DMS53 (cell line): ENCODE measurements at places on chromosomes 1 and 21.

- DNase-seq: no peak
Observed at GRCh38 chr1:7898962-7899361, 41.7 kb downstream of the TNFRSF9 start.

DNA sequence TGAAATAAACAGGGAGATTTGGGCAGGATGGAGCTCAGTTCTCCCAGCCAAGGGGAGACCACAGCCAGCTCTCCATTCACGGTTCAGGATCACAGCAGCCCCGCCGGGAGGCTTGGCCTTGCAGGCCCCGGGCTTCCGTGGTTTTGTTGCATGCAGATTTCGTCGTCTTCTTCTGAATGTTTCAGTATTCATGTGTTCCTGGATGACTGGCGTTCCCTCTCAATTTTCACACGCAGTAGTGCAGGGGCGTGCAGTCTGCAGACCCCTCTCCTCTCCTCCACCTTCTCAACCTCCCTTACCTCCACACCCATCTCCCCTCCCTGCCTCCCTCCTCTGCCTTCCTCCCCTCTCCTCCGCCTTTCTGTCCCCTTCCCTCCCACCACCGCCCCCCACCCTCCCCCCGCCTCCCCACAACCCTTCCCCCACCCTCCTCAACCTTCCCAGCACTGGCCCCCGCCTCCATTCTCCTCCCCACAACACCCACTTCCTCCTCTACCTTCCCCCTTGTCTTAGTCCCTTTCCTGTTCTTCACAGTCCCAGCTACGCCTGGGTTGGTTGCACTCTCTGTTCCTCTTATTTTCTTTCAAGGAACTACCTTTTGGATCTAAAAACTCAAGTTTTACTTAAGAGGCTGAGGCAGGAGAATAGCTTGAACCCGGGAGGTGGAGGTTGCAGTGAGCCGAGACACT is 8.4 kb upstream of the SLC19A1 start:
- no peak for DNase-seq

GRCh38 chr1:55053265-55053954 is 14.1 kb downstream of the PCSK9 start:
- DNase-seq: no peak

DNA sequence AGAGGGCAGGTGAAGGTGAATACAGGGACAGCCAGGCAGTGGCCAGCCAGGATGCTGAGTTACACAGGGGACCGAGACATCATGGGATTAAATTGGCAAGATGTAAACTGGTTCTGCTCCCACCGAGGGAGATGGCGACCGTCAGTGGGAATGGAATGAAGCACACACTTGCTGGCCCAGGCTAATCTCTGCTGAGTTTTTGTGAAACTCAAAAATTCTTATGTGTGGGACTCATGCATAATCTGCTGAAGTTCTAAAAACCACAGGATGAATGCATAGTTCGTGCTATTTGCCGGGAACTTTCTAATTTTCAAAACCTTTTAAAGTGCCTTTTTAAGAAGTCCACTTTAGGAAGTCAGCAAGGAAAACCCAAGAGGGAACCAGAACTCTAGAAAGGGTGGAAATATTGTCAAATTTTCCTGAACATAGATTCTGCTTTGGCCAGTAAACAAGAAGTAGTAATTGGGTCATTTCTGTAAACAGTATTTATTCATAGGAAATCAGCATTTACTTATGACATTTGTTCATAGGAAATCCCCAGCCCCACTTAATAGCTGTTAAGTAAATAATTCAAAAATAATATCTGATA is 85.4 kb upstream of the ROR1 start:
- no peak for DNase-seq

DNA sequence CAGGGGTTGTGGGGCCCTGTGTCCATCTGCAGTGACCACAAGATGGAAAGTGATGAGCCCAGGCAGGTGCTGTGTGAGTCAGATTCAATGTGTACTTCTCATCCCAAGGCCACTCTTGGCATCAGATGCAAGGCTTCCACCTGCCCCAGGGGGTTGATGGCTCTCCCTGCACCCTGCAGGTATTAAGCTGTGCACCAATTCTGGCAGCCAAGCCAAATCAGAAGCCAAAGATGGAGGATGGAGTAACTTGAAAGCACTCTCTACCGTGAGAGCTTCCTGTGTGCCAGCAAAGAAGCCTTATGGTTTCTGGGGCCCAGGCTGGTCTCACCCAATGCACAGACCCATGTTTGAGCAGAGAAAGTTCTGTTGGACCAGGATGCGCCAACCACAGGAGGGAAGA is 44.3 kb upstream of the TENT5C start:
- peak; percentile 12 for DNase-seq

GRCh38 chr1:94801919-94802546 is 18.1 kb upstream of the SLC44A3 start:
- DNase-seq: peak; percentile 74

GRCh38 chr1:37473431-37474045 is 842 bp upstream of the ZC3H12A start:
- DNase-seq: peak; percentile 64

DNA sequence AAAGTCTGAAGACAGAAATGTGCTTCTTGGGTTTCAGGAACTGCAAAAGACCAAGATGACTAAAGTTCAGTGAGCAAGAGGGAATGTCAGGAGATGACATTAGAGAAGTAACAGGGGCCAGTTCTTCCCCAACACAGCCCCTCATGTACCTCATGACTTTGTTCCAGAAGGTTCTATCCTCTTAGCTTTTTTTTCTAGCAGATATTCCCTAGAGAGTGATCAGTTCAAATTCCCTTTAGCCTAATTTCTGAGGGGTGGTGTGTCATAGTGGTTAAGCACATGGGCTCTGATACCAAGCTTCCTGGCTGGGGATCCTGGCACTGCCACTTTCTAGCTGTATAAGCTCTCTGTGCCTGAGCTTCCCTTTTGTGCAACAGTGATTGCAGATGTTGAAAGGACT is 108.0 kb downstream of the LBR start:
- no peak for DNase-seq

DNA sequence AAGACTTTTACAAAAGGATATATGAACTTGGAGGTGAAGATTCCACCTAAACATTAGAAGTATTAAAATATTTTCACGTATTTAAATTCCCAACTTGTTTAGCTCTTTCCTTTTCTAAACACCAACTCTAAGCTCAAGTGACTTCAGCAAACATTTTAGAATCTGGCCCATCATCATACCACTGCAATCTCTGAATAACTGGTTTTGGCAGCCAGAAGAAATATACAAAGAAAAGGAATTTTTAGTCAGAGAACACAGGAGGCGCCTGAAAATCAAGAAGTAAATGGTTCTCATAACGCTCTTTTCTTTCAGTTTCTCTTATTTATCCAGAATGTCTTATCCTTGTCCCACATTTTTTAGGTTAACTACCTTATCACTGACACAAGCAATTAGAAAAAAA is 10.4 kb downstream of the TAF1A start:
- DNase-seq: no peak

DNA sequence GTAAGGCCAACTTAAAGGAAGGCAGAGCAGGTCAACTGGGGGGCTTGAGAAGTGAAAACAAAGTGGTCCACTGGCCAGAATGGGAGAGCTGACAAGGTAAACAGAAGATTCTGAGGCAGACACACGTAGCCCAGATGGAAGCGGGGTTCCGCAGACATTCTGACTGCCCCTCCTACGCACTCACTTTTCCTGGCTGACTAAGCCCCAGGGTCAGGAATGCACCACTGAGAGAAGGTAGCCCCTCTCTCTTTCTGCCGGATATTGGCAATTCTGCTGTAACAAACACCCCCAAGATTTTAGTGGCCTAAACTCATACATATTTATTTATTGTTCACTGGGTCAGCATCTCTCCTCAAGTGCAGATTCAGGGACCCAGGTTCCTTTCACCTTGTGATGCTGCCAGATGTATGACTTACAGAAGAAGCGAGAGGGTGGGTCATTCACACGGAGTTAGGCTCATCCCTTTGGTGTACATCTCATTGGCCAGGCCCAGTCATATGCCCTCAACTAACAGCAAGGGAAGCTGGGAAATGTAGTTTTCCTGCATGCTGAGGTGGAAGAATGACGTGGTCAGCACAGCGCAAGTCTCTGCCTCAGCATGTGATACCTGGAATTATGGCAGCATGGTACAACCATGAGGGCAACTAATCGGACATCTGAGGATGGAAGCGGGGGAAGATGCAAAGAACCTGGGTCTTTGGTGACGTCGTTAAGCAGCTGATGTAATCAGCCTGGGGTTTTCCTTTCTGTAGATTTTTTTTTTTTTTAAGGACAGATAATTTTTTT is 43.4 kb upstream of the MRPS6 start:
- peak; percentile 79 for DNase-seq

DNA sequence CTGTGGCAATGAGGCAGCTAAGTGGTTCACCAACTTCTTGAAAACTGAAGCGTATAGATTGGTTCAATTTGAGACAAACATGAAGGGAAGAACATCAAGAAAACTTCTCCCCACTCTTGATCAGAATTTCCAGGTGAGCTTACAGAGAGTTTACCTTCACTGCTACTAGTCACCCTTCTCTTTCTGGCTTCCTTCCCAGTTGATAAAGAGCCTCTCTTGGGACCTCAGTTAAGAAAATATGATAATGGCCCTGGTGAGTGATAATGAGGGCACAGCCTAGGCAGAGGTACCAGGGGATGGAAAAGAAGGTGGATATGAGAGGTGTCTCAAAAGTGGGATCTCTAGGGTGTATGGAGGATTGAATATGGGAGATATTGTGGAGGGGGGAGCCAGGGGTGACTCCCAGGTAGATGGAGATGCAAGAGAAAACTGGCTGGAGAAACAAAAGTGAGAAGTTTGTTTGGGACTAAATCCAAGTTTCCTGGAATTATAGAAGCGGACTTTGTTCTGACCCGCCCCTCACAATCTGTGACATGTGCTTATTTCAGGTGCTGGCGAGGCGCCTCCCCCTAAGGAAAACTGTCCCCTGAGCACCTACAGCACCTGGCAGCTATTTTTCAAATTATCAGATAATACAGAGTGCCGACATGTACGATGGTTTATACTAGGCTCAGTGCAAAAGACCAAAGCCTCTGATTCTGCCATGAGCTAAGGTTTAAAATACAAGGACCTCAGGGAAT is 13.7 kb downstream of the MTARC2 start:
- DNase-seq: no peak

DNA sequence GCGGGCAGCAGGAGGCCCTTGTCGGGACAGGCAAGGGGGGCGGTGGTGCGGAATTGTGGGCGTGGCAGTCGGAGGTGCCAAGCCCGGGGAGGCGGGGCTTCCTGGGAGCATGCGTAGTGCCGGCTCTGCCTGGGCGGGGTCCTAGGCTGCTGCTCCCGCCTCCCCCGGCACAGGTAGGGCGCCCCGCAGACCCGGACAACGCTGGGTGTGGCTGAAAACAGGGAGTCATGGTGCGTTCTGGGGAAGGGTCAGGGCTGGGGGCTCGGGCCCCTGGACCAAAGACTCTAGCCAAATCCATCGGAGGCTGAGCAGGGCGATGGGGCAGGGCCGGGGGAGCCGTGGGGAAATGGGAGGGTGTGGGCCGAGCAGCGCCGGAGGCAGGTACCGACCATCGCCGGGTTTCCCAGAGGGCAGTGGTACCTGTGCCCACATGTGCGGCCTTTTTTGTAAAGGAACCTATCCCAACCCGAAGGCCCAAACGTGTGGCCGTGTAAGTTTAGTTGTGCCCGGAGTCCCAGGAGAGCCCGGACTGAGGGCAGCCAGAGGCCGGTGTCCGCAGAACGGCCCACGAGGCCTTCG is 231.9 kb downstream of the SDCCAG8 start:
- DNase-seq: no peak

- no peak for DNase-seq
Observed at GRCh38 chr1:206127336-206127735, 10.1 kb upstream of the AVPR1B start.

- DNase-seq: no peak
Observed at GRCh38 chr1:84259989-84260388, 41.5 kb upstream of the SAMD13 start.

DNA sequence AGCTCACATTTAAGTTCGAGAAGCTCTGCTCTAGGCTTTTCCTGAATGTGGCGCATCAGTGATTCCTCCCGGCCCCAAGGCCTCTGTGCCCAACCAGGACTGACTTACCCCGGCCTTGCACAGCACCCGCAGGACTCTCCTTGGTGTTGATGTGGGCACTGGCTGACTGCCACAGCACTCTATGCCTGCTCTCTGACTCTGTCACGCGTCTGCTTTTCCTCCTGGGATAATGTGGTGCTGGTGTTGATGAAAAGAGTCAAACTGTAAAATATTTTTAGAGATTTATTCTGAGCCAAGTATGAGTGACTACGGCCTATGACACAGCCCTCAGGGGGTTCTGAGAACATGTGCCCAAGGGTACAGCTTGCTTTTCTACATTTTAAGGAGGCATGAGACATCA is 15.5 kb upstream of the SLC2A5 start:
- DNase-seq: no peak

GRCh38 chr1:29478151-29478791 is 241.9 kb downstream of the PTPRU start:
- no peak for DNase-seq

DNA sequence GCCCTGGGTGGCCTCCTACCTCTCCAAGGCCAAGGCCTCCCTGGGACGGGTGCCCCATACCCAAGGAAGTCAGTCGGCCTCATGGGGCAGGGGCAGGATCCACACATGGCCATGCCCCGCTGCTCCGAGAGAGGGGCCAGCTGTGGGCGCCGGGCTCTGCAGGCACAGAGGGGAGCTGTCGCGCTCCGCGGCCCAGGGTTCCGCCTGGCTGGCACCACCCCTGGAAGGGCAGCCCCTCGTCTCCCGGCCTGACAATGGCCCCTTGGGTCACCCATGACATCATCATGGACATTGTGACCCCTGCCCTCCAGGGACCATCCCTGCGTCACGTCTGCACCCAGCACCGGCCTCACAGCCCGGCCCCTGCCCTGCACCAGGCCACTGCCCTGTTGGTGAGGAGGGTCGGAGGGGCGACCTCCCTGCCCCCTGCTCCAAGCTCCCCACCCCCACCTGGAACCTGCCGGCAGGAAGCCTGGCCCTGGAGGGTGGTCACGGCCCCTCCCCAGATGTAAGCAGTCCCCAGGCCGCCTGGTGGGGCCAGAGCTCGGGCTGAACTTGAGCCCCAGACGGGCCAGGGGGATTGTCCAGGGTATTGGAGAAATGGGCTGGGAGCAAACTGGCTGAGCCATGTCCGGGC is 5.8 kb downstream of the TTLL10 start:
- no peak for DNase-seq

DNA sequence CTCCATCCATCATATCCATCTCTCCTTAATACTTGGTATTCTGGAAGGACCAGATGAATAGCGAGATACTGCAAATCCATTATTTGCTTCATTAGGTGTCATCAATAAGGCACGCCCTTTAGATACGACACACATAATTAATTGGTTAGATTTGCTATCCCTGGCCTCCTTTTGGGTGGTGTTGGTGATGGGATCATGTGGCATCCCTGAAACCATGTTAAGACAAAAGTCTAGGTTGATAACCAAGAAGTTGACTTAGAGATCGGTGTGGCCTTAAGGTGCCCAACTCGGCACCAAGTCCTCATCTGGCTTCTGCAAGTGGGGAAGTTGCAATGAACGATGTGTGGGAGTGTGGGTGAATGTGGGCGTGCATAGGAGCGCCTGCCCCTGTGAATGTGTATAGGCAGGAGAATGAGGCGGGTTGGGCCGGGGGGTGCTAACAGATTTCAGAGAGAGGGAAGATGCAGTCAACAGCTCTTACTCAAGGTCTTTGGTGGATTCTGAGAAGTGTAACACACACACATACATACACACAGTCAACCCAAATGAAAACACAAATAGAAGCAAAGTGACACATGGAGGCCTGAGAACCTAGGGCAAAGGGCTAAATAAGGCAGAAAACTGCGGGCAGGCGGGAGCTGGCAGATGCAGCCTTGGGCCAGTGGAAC is 415.7 kb upstream of the ESRRG start:
- DNase-seq: peak; percentile 37
